ENCODE measurements at places on chromosomes 7 and 10. TPM values are rescaled to one million over a fixed set of nuclear protein-coding genes. Genes with fewer than 3 reads are reported as not detected.

Gene ZNRF2
- total RNA-seq: 9.0 TPM

Gene PLAU
- 1.8 TPM for total RNA-seq

Gene LRRN3
- 0.68 TPM for total RNA-seq

Gene PDIA4
- 192 TPM for total RNA-seq

Gene GRB10
- 87.2 TPM for total RNA-seq

Gene MRPS24
- 143 TPM for total RNA-seq

Gene CDNF
- total RNA-seq: 3.4 TPM

Gene HECW1
- 1.7 TPM for total RNA-seq

Gene IKZF1
- not detected for total RNA-seq

Gene CCNY
- total RNA-seq: 122 TPM

Gene POP7
- total RNA-seq: 65.7 TPM

Gene LIPF
- total RNA-seq: not detected

Gene SPRN
- total RNA-seq: not detected

Gene SPDYE8
- total RNA-seq: not detected

All from Caco-2 (cell line).